ENCODE measurements at places on chromosomes 3 and 15.

GRCh38 chr3:132720228-132720627 is 2.0 kb downstream of the NPHP3 start:
- no peak for DNase-seq

- DNase-seq, result no peak
Observed at GRCh38 chr3:127525373-127525772, 65.2 kb downstream of the TPRA1 start.

GRCh38 chr15:50888054-50888453 is 20.4 kb upstream of the AP4E1 start:
- no peak for DNase-seq

DNA sequence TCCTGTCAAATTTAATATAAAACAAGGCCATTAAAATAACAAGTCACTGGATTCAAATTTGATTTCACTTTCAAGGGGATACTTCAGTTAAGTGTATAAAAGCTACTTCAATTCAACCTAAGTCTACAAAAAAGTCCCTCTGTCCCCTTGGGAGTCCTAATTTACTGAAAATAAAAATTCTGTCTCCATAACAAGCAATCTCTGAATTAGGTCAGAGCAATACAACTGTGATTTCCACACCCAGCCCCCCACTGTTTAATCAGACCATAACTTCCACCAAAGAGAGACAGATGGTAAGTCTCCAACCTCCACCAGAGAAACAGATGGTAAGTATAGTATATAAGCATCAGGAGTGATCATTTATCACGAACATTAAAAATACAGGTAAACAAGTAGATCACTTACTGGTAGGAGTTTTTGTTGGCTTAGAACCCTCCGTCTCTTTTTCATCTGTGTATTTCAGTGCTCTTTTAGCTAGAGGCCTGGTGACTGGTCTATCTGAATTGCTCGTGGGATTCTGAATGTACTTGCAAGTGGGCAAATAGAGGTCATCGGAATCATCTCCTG is 12.1 kb downstream of the SGO1 start:
- no peak for DNase-seq

DNA sequence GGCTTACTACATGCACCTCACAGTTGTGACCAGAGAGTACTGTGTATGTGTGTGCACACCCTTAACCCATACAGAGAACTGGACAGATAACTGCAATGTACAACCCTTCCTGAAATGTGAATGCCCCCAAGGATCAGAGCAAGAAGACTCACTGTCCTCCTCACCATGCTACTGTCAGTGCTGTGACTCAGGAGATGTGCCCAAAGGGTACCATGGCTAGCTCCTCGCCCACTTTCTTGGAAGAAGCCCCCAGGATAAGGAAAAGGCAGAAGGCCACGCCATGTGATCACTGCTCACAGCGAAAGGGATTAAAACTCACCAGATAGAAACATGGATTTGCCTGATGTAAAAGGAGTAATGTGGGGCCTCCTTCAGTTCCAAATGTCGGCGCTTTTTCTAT is 41.8 kb downstream of the UBP1 start:
- DNase-seq, result no peak

GRCh38 chr3:128128251-128128650 is 4.6 kb upstream of the RUVBL1 start:
- DNase-seq, result no peak

GRCh38 chr3:177499779-177500423 is 302.6 kb upstream of the TBL1XR1 start:
- DNase-seq, result no peak

DNA sequence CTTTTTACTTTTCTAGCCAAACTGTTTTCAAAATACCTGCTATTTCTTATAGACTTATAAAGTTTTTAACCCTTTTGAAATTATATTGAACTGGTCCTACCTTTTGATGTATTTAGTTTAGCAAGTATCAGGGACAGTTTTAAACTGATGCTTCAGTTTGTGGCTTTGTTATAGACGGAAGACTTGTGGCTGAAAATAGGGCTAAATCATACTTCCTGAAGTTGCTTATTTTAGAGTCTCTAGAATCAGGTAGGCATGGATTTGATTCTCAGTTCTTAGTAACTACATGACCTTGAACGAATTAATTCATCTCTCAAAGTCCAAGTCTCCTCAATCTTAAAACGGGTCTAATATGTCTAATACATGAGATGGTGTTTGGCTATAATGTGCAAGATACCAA is 322.8 kb downstream of the RAP2B start:
- DNase-seq, result no peak

GRCh38 chr3:51932471-51933370 is 9.0 kb downstream of the RRP9 start:
- DNase-seq, result no peak

DNA sequence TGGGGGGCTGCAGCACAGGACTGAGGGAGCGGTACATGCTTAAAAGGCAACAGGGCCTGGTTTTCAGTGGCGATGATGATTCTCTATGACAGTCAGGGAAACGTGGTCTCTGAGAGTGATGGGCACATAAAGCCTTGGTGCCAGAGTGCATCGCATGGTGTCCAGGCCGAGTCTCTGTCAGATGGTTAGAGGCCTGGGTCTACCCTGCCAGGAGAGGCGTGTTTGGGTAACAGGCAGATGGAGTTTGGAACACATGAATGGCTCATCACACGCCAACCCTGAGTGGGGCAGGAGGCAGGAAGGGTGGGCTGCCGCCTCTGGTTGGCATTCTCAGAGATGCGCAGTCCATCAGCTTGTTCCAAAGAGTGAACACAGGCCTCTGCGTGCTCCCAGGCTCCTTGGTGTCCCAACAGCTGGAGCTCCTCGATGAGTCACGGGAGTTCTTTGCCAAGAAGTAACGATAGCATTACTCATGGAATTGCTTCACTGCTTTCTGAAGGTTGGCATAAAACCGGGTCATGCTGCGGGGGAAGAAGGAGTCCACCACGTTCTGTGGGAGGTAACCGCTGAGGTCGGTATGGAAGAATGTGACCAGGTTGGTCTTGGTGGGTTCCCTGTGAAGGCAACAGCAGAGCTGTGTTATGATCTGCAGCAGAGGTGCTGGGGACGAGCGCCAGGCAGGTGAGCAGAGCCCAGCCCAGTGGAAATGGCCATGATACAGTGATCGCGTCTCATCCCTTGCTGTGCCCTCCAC is 11.0 kb downstream of the STARD5 start:
- DNase-seq, result no peak

GRCh38 chr3:195893044-195893395 is 15.3 kb downstream of the TNK2 start:
- DNase-seq, result no peak

GRCh38 chr3:63998852-63999754 is 24.2 kb downstream of the PSMD6 start:
- no peak for DNase-seq

GRCh38 chr15:100114571-100114970 is 227.2 kb downstream of the ADAMTS17 start:
- no peak for DNase-seq

GRCh38 chr15:31391687-31392671 is 65.3 kb downstream of the KLF13 start:
- DNase-seq, result peak; percentile 82

DNA sequence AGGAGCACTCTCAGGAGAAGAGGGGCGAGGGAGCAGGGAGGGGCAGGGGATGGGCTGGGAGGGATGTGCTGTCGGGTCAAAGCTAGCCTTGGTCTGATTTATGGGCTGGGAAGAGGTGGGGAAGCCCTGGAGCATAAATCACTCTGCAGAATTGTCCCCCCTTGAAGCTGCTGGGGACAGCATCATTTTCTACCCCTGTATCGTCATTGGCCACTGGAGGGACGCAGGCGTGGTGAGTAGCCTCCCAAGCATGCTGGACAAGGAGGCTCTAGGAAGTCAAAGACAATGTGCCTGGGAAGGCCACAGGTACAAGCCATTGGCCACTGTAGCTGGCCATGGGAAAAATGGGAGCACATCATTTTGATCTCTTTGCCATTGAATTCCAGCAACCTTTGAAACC is 175.5 kb upstream of the CTDSPL start:
- no peak for DNase-seq

DNA sequence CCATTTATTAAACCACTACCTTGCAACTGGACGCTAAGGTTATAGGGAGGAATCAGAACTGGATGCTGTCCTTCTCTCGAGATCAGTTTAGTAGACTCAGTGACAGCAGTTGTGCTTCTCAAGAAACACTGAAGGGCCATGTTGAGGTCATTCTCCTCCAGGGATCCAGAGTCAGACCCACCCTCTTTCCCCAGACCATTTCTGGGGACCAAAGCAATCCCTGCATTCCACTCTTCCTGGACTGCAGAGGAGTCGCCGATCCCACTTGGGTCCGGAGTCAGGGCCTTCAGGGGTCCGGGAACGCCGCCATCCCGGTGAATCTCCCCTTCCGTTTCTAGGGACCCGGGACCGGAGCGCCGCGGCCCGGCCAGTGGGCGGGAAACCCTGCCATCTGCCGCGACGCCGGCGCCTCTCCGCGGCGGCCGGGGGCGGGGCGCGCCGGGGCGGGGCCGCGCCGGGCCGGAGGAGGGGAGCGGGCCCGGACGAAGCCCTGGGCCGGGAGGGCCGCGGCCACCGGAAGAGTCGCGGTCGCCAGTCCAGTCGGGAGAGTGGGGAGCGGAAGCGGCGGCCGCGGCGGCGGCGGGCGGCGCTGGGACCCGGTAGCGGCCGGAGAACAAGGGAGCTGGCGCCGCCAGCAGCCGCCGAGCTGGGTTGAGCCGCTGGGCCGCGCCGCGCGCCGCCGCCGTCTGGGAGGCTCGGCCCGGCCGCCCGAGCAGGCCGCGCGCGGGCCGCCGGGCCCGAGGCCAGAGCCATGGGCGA is at the start of gene DVL3:
Gene DVL3, plus strand, starts transcription at position 493 of the 759 bp plus-strand sequence. Its CDS starts 259 bp downstream, at position 752.
- DNase-seq, result peak; percentile 32

GRCh38 chr15:31498756-31499155 is 172.1 kb downstream of the KLF13 start:
- no peak for DNase-seq

DNA sequence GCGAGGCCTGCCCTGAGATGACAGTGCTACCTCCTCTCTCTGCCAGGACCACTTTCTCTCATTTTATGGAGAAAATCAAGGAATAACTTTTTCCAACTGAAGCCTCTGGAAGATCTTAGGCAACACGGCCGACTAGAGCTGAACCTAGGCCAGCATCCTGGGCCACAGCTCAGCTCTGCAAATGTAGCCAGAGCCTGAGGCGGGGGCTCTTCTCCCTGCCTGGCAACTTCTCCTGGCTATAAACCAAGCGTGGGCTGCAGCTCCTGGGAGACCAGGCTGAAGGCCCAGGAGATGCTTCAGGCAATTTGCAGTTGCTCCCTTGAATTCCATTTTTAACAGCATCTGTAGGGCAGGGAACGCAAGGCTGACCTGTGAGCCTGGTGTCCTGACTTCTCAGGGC is 74.9 kb downstream of the CEMIP start:
- DNase-seq, result no peak

DNA sequence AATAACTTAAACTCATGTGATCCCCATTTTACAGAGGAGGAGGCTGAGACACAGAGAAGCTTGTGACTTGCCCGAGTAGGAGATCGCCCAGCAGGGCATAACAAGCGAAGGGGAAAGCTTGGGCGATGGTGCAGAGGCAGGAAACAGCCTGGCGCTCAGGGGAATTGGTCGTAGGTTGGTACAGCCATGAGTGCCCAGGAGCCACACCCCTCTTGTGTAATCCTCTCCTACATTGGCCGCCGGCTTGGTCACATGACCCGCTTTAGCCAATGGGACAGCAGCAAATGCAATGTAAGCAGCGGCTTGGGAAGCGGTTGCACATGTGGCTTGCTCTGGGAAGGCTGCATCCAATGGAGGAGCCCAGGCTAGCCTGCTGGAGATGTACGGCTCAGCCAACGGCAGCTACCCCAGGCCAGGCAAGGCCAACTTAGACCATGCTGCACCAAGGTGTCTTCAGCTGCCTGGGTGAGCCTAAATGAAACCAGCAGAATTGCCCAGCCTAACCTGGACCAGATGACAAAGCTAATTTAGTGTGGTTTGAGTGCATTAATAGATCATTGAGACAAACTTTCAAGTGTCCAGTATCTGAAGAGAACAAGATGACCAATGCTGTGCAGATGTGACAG is 50.3 kb upstream of the SLC6A6 start:
- no peak for DNase-seq

- DNase-seq, result no peak
Observed at GRCh38 chr3:124483915-124484470, 246.3 kb upstream of the UMPS start.

- DNase-seq, result no peak
Observed at GRCh38 chr3:144286235-144286910, 314.8 kb downstream of the DIPK2A start.

- no peak for DNase-seq
Observed at GRCh38 chr3:107588217-107588616, 65.5 kb downstream of the BBX start.

- peak; percentile 7 for DNase-seq
Observed at GRCh38 chr15:68730471-68730919, 90.2 kb downstream of the ANP32A start.

DNA sequence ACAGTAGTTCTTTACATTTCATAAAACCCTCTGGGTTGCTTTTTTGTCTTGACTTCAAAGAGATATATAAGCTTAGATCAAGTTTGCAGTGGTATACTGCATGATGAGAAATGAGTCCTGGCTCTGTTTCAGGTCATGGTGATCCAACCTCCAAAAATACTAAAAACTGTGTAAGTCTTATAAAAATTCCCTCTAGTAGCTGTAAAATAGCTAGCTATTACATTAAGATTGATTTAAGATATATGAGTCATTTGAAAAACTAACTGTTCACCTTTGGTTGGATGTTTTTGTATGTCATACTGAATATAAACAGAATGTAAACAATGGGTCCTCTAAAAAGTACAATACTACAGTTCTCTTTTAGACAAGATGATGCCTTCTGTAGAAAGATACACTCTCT is 879.2 kb downstream of the ROBO1 start:
- DNase-seq, result no peak

Data from CD4-positive, alpha-beta T cell treated with Interleukin-15 for 4 hours (primary cell).